ENCODE measurements at places on chromosomes 6 and 20.

GRCh38 chr6:42555477-42556457 is 8.1 kb upstream of the UBR2 start:
- ATAC-seq, result peak; percentile 85

GRCh38 chr6:142612956-142613355 is 311.1 kb downstream of the ADGRG6 start:
- ATAC-seq, result no peak

GRCh38 chr20:25338112-25339023 is 52.3 kb downstream of the ABHD12 start:
- ATAC-seq, result no peak

GRCh38 chr6:127475135-127475822 is 16.1 kb upstream of the KIAA0408 start:
- no peak for ATAC-seq

DNA sequence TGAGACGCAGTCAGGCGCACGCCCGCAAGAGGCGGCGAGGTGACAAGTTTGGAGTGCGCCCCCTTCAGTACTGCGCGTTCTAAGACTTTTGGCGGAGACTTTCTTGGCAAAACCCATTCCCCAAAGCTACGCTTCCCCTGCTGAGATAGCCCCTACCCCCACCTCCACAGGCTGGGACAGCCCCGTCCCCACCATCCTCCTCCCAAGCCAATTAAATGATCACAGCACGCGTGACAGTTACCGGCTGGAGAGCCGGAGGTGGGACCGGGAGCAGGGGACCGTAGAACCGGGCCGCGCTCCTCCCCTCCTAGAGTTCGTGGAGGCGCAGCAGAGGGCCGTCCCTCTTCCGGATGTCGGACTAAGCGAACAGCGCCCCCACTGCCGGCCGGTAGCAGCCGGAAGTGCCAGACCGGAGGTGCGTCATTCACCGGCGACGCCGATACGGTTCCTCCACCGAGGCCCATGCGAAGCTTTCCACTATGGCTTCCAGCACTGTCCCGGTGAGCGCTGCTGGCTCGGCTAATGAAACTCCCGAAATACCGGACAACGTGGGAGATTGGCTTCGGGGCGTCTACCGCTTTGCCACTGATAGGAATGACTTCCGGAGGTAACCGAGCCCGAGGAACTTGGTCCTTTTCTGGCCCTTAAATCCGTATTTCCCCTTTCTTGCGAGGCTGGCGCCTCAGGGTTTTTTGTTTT is at the start of gene TOMM6:
TOMM6 (plus strand) TSS at position 476 of the 699 bp plus-strand sequence; CDS start at position 480, 4 bp downstream.
- ATAC-seq, result peak; percentile 86

GRCh38 chr20:43832961-43833360 is 81.7 kb upstream of the TOX2 start:
- no peak for ATAC-seq

GRCh38 chr6:110422444-110422822 is 7.1 kb upstream of the DDO start:
- ATAC-seq, result no peak

- ATAC-seq, result peak; percentile 93
Measured at GRCh38 chr20:1301031-1301529, 27.9 kb downstream of the SDCBP2 start.

- ATAC-seq, result no peak
Measured at GRCh38 chr6:111444794-111445193, 38.2 kb downstream of the REV3L start.

DNA sequence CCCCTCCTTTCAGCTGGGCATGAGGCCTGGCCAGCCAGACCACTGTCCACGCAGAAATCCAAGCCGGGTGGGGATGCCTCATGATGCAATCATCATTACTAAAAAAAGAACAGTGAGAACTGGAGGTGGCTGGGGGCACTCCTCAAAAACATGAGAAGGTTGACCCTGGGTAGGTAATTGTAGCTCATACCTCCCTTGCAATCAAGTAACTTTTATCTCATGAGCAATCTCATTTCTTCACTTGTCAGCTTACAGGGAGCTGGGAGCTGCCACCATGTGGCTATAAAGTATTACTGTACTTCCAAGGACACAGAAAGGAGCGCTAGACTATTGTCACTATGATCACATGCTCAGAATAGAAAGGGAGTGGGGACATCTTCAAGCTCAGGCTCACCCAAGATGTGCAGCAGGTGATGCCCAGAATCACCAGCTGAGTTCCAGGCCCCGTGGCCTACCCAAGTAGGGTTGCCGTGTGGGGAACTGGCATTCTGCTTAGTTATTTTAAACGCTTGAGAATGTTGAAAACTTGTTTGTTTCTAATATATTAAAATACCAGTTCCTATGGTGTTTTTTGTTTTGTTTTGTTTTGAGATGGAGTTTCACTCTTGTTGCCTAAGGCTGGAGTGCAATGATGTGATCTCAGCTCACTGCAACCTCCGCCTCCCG is 3.0 kb upstream of the CDH26 start:
- ATAC-seq, result no peak

DNA sequence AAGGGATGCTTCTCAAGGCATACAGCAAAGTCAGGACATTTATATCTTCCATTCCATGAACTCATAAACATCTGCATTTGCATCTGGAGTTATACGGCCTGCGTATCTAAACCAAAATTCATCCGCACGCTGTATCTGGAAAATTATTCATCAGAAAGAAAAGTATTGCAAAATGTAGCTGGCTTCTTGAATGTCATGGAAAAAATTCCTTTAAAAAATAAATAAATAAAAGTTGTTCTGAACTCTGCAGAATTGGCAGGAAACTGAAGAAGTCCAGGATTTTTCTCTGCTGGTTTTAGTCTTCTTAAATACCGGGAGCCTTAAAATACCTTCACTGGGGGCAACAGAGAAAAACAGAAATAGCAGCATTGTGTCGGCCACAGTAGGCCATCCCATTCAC is 23.7 kb upstream of the FOXF2 start:
- ATAC-seq, result no peak

- ATAC-seq, result no peak
Measured at GRCh38 chr6:132919045-132919860, 104.9 kb downstream of the RPS12 start.

DNA sequence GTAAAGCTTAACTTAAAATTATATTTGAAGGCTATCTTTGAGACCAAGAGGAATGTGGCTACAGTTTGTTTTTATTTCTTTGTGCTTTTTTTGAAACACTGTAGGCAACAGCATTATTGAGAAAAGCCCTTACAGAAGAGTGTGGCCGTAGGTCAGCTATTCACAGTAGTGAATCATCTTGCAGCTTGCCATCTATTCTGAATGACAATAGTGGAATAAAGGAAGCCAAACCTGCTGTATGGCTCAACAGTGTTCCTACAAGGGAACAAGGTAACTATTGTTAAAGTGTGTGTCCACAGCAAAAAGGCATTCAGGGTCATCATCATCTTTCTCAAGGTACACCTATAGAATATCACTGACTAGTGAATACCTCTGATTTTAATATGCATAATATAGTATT is 88.5 kb downstream of the KIZ start:
- ATAC-seq, result no peak
